ENCODE measurements at places on chromosomes 11 and 22. TPM values are rescaled to one million over a fixed set of nuclear protein-coding genes. Genes with fewer than 3 reads are reported as not detected.

Gene ZNF215
- 1.6 TPM for total RNA-seq

Gene CABP4
- 25.4 TPM for total RNA-seq

Gene ARHGEF17
- 22.3 TPM for total RNA-seq

Gene DKK3
- 11.9 TPM for total RNA-seq

Gene SHISA8
- total RNA-seq: not detected
